ENCODE measurements at places on chromosomes 7 and 10. TPM values are rescaled to one million over a fixed set of nuclear protein-coding genes. Genes with fewer than 3 reads are reported as not detected.

- no peaks in the 10 kb centered on the region for H3K36me3 ChIP-seq
- DNase-seq = no peak
- peak overlapping the region; percentile 67 for H3K27ac ChIP-seq
- no peak overlapping the region for H3K4me3 ChIP-seq
- H3K27me3 ChIP-seq = no peaks in the 10 kb centered on the region
Observed at GRCh38 chr7:22435105-22435504, 64.9 kb downstream of the STEAP1B start.

DNA sequence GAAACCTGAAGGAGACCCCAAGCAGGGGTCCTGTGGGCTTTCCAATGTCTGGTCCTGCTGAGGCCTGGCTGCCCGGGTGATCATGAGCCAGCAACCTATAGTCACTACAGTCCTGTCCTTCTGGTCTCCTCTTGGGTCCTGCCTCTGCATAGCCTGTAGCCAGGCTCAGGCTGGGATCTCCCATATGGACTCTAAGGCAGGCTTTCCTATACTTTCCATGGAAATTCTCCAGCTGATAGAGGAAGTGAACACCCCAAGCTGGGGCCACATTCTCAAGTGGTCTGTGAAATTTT is 26.4 kb downstream of the ANXA8 start:
- H3K36me3 ChIP-seq = no peaks in the 10 kb centered on the region
- no peaks in the 10 kb centered on the region for H3K27me3 ChIP-seq
- H3K27ac ChIP-seq = no peak overlapping the region
- no peak overlapping the region for H3K4me3 ChIP-seq

The BUB3 gene
- 111 TPM for total RNA-seq

GRCh38 chr7:100472121-100472851 is 6.7 kb downstream of the TSC22D4 start:
- H3K27me3 ChIP-seq = no peaks in the 10 kb centered on the region
- H3K4me1 ChIP-seq = peaks cover 100% of the 10 kb centered on the region
- no peaks in the 10 kb centered on the region for H3K36me3 ChIP-seq
- peak overlapping the region; percentile 77 for H3K27ac ChIP-seq
- no peak overlapping the region for H3K4me3 ChIP-seq

The HYAL4 gene
- not detected for total RNA-seq

DNA sequence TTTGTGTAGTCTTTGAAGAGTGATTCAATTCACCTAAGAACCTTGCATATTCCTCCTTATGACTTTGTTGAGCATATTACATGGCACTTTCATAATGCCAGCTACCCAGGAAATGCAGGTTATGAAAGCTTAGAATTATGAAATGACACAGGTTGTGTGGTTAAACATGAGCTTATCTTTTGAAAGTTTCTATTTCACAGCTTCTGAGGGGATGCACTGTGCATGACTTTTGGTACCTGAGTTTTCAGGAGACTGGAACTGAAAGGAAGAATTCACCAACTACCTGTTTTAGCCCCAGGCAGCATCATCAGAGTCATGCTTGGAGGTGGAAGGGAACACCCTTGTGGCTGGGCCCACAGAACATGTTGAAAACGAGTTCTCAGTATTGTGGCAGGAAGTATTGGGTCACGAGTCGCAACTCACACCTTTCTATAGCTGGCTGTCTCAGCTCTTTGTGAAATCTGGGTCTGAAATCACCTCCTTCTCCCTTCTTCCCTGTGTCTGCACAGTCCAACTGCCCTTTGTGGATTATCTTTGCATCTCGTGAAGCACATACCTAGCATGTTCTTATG is 228.2 kb downstream of the PTEN start:
- no peaks in the 10 kb centered on the region for H3K27me3 ChIP-seq
- no peak overlapping the region for H3K4me3 ChIP-seq
- no peaks in the 10 kb centered on the region for H3K36me3 ChIP-seq
- H3K4me1 ChIP-seq = no peaks in the 10 kb centered on the region

- no peaks in the 10 kb centered on the region for H3K27me3 ChIP-seq
- H3K36me3 ChIP-seq = no peaks in the 10 kb centered on the region
- peak; percentile 89 for DNase-seq
- H3K27ac ChIP-seq = no peak overlapping the region
- H3K4me3 ChIP-seq = no peak overlapping the region
Observed at GRCh38 chr10:36534471-36535002, 590.9 kb upstream of the ANKRD30A start.

GRCh38 chr7:112140600-112140999 is 65.6 kb downstream of the DOCK4 start:
- no peaks in the 10 kb centered on the region for H3K27me3 ChIP-seq
- no peaks in the 10 kb centered on the region for H3K36me3 ChIP-seq
- H3K4me1 ChIP-seq = no peaks in the 10 kb centered on the region
- no peak overlapping the region for H3K27ac ChIP-seq
- DNase-seq = no peak

GRCh38 chr10:77421591-77421990 is 216.0 kb downstream of the KCNMA1 start:
- H3K27me3 ChIP-seq = no peaks in the 10 kb centered on the region
- H3K4me1 ChIP-seq = peaks cover 7% of the 10 kb centered on the region
- DNase-seq = no peak
- no peaks in the 10 kb centered on the region for H3K36me3 ChIP-seq
- no peak overlapping the region for H3K27ac ChIP-seq
- H3K4me3 ChIP-seq = no peak overlapping the region

Data from spleen (tissue), 13 donors.